ENCODE measurements at places on chromosomes 11 and 22.

DNA sequence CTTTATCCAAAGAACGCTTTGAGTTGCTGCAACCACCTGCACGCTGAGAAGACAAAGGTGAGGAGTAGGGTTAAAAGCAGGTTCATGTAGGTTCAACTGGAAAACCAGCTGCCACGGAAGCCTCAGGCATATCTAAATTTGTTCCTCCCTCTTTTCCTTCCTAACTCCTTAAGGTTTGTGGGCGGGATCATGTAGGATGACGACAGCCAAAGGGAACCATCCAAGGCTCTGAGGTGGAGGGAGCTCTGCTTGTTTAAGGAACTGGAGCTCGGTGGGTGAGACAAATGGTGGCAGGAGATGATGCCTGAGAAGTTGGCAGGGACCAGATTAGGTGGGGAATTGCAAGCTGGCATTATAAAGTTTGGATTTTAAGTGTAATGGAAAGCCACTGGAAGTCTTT, 60.3 kb downstream of the SPON1 start:
- DNase-seq: no peak

DNA sequence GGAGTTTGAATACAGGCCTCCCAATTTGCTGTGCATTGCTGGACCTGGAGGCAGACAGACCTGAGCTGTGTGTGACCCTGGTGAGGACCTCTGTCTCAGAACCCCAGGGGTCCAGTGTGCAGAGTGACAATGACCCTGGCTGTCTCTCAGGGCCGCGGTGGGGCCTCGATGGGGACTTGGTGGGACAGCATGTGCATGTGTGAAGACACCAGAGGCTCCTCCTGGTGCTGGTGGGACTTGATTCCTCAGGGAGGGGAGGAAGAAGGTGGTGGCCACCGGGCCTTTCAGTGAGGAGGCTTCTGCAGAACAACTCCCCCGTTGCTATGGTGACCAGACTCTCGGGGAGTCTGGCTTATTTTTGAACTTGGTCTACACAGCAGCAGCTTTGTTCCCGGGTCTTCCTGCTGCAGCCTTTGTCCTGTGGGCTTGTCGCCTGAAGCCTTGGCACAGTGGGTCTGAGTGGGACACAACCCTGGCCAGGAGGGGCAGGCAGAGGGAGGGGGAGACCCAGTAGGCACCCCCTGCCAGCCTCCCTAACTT, 35.3 kb downstream of the MCM5 start:
- DNase-seq: no peak

DNA sequence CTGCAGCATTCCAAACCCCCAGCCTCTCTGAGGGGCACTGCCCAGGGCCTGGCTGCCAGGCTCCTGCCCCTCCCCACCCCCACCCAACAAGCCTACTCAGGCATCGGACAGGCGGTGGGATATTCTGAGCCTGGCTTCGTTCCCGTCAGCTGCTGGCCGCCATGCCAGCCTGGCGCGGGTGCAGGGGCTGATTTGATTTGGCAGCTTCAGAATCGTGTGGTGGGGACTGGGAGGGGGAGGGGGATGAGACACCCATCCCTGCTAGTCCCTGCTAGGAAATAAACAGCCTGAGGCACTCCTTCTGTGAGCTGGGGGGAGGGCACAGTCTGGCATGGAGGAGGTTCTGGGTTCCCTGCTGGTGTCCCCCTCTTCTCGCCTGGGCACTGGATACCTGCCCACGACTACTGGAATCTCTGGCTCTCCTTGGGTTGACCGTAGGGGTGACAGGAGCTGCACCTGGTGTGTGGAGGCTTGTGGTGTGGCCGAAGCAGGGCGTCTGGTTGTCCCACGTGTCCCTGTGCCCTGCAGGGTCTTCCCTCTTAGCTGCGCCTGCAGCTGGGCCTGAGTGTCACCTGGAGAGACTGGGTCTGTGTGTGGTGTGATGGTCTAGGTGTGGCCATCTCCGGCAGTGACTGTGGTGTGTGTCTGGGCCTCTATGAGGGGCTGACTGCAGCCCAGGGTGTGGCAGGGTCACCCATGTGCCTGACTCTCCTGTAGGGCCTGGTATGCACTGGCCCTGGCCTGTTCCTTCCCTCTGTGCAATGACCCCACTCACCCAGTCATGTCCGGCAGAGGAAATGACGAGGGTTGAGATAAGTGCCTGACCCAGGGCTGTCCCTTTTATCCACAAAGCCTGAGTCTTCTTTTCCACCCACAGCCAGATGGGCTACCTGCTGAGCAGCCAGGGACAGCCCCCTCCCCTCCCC, 42.2 kb downstream of the PDE2A start:
- no peak for DNase-seq

DNA sequence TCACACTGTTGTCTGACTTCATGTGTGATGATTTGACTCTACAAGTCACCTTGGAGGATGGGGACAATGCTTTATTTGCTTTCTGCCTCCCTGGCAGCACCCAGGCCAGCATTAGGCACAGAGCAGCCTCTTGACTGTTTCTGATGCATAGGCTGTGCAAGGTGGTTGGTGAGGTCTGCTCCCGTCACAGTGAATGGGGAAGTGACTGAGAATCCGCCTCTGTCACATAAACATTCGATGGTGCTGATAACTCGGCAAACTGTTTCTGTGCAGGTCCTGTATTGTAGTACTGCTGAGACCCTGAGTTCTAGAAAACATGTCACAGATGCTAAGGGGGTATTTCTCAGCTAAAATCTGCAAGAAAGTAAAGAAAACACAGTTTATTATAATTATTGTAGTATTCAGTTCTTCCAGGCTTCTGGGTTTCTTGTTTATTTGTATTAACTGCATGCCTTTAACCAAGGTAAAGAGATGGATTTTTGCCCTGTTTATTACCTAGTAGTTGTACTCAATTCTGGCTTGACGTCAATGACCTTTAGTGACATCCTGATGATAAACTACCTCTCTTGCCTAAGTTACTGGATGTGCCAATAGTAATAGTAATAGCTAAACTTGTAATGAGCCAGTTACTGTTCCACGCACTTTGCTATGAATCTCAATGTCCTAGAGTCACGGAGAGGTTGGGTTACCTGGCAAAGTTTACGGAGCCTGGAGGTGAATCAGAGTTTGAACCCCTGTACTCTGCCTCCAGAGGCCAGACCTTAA, 24.8 kb upstream of the RCN1 start:
- no peak for DNase-seq

DNA sequence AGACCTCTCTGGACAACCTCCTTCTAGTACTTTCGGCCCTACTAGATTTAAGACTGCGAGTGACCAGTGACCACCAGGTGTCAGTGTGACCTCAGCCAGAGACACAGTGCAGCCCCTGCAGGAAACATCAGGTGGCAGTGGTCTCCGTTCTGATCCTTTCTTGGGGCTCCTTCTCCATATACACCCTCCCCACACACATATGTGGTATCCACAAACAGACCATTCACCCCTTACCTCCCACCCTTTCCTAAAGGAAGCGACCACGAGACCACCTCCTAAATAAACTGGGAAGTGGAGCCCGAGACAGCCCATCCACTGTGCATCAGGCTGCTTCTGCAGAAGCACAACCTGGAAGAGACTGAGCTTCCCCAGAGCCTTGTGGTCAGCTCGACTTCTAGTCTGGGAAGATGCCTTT, 38.5 kb upstream of the CYP2D6 start:
- DNase-seq: no peak

DNA sequence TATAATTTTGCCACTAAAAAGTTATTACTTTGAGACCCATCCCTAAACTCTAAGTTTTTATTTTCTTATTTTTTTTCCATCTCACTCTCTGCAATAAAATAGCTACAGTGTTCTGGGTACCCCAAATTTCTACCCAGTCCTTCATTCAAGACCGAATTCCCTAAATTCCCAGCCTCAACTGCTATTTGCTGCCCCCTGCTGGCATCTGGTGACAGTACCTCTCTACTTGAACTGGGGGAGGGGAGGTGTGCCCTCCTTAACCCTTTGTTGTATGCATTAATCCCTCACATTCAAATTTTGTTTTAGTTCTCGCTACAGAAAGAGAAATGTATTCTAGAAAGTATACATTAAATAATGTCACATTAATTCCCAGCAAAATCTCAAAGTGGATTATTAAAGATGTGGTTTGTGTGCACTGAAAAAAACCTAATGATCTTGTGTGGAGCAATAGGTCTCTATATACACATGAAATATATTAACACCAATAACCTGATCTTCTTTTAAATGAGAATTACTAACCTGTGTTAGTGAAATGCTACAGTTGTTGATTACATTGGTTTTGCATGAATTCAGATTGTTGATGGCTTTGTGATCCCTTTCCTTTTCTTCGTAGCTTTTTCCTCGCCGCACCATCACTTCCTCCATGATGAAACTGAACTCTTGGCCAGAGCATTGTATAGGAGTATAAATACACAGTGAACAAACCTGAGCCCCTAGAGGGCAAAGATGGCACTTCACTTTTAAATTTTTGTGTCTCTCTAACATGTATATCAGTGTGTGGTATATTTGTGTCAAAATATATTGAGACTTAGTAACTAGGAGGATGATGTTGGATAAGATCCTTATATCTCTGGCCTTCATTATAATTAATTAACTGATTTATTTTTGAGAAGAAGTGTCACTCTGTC, 590.0 kb downstream of the METTL15 start:
- no peak for DNase-seq

DNA sequence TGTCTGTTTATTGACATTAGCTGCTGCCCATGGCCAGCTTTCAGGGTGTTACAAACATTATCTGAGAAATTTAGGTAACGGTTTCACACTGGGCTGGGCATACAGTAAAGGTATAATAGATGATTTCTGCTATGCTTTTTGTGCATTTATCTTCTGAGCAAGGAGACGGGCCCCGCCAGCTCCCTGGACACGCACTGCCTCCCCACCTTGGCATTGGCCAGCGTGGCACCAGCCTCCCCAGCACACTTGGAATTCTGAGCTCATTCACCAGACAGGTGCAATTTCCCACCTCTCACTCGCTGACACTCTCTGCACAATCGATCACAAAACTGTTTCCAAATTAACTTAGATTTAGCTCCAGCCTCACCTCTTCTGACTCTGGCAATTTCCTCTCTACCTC, 222.8 kb downstream of the CEP164 start:
- DNase-seq: no peak

GRCh38 chr11:73307323-73308002, 613 bp upstream of the ARHGEF17 start:
- peak; percentile 100 for DNase-seq

Data from NCI-H1048 (cell line).